ENCODE measurements at places on chromosomes 3 and 15.

GRCh38 chr3:104696470-104696869, 670.2 kb upstream of the ALCAM start:
- no peak for DNase-seq

DNA sequence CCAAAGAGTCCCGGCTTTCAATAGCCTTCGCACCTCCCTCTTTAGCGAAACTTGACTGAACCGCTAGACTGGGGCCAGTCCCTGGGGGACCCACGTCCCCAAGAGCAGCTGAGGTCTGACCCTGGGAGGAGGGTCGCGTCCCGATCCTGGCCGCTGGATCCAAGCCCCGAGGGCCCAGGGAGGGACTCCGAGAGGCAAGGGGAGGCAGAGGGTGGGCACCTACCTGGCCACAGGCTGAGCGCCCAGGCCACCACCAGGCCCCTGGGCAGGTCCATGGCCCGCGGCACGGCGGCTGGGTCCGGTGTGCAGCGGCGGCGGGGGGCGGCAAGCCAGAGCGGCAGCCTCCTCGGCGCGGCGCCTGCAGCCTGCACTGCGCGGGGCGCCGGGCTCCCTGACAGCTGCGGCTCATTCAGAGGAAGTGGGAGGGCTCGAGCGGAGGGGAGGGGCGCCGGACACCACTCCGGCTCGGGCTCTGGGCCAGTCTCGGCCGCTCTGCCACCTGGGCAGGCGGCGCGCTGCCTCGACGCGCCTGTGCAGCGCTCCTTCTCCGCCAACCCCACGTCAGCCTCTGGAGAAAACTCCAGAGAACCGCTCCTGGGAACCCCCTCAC, at the start of gene ITGA11:
Gene ITGA11, minus strand, starts transcription at position 372 of the 610 bp plus-strand sequence. Its CDS starts 97 bp downstream, at position 275.
- peak; percentile 92 for DNase-seq

GRCh38 chr3:45929042-45929679, 14.1 kb upstream of the CXCR6 start:
- no peak for DNase-seq

GRCh38 chr3:193530231-193531165, 24.2 kb downstream of the ATP13A4 start:
- DNase-seq: no peak

DNA sequence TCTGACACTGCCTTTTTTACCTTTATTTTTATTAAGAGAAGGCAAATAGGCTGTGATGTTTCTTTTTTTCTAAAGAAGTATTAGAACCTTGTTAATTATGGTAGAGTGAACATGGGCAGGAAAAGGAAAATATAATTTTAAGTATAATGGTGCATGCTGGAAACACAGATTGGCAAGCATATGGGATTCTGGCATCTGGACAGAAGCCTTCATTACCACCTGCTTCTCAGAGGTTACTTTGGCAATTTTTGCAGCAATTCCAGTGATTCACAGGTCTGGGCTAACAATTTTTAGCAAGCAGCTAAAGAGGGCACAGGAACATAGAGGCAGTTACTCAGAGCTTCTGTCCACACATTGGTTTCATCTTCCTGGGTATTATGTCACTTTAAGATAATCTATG, 258.3 kb downstream of the DIPK2A start:
- no peak for DNase-seq

DNA sequence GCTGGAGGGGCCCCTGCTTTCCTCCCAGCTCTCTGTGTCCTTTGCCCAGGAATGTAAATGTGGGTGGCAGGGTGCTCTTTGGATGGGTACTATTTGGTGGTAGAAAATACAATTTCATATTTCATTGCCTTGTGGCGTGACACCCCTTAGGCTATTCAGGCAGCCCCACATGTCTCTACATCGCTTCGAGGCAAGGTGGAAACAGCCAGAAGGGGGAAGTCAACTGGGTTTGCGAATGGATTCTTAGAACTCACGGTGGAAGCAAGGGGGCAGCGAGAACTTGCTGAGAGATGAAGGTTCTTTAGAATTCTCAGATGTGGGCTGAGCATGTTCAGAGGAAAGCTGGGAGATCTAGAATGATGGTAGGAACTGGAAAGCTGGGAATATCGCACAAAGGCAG, 25.3 kb downstream of the PLA2G4D start:
- DNase-seq: no peak

DNA sequence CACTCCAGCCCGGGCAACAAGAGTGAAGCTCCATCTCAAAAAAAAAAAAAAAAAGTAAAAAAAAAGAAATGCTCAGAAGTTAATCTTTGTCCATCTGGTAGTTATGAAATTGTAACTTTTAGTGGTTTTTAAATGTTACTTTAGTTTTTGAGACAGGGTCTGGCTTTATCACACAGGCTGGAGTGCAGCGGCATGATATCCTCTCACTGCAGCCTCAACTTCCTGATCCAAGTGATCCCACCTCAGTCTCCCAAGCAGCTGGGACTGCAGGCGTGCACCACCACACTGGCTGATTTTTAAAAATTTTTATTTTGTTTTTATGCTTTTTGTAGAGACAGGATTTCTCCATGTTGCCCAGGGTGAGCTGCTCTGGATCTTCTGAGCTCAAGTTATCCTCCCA, 1.3 kb downstream of the RNU5B-1 start:
- no peak for DNase-seq

GRCh38 chr15:64247906-64248541, 85.2 kb upstream of the PPIB start:
- DNase-seq: no peak

DNA sequence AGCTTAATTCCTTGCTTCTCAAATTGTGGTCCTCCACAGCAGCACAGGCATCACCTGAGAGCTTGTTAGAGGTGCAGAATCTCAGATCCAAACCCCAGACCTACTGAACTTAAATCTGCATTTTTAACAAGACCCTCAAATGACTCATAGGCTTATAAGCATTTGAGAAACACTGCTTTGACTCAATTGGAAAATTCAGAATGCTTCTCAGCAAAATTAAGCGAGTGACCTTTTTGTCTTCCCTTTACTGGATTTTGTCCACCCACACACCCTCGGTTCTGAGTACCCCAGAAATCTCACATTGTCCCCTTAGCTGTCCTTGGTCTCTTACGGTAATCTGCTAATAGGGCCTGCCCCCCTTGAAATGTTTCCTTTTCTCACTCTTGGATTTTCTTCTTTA, 17.9 kb downstream of the CD80 start:
- DNase-seq: no peak

GRCh38 chr15:49962044-49962602, 156.9 kb downstream of the ATP8B4 start:
- DNase-seq: no peak

- no peak for DNase-seq
Measured at GRCh38 chr3:148914936-148915690, 50.0 kb downstream of the CPA3 start.
